Activated CD4-positive, alpha-beta T cell treated with anti-CD3 and anti-CD28 coated beads for 1 hour (primary cell): ENCODE measurements at places on chromosomes 2 and 18.

DNA sequence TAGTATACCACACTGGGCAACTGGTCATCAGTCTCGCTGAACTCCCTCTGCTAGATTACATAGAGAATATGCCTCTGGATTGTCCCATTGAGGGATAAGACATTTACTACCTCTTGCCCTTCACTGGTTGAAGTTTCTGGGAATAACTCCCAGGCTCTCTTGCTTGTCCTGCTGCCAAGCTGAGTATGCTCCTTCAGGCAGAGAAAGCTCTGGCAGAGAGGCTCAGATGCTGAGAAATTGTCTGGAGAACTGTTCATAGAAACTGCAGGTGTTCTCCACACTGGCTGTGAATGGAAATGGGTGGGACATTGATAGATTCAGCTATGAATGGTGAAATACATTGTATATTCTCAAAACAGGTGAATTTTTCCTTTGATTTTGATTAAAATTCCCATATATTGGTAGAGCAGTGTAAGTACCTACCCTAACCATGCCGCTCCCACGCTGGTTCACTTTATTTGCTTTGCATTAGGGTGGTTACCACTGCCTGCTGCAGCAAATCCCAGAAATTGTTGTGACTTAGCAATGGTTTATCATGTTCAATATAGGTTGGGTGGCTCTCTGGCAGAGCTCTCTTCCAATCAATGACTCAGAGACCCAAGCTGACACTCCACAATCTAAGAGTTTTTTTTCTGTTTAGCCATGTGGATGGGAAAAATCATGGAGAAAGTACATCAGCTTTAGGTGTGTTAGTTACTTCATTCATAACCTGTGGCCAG is 36.7 kb downstream of the FAM117B start:
- no peak for DNase-seq

DNA sequence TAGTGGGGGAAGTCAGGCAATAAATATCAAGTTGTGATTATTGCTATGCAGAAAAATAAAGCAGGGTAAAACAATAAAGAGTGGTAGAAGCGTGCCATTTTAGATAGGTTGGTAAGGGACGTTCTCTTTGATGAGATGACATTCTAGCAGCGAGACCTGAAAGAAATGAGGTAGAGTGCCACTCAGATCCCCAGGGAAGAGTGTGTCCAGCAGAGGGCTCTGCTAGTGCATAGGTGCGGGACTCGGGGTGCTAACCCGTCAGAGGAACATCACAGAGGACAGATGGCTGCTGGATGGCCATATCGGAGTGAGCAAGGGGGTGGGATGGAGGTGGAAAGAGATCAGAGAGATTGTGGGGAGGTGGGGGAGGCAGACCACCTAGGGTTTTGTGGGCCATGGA is 16.3 kb upstream of the GTF2A1L start:
- no peak for DNase-seq

- DNase-seq = no peak
These were observed 41.4 kb upstream of the PARD3B start for GRCh38 chr2:204503869-204504268.

DNA sequence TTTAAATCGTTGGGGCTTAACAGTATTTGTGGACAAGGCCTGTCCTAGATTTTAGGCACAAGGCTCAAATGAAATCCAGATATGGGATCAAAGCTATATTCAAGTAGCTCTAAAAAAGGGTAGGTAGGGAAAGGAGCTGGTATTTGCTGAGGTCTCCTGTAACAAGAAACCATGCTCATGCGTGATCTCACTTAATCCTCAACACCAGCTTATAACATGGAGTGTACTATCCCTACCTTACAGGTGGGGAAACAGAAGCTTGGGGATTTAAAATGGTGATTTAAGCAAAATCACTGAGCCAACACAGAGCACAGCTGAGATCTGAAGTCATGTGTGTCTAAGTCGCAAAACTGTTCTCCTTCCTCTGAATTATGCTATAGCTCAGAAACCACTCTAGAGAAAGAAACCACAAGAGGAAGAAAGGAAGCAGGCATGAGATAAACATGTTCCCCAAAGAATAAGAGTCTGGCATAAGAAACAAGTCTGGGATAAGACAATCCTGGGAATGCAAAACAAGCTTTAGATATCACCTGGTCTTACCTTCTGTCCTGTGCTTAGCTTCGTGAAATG is 43.1 kb downstream of the CYRIA start:
- no peak for DNase-seq

- no peak for DNase-seq
These were observed 16.9 kb upstream of the VPS54 start for GRCh38 chr2:64036034-64036705.

DNA sequence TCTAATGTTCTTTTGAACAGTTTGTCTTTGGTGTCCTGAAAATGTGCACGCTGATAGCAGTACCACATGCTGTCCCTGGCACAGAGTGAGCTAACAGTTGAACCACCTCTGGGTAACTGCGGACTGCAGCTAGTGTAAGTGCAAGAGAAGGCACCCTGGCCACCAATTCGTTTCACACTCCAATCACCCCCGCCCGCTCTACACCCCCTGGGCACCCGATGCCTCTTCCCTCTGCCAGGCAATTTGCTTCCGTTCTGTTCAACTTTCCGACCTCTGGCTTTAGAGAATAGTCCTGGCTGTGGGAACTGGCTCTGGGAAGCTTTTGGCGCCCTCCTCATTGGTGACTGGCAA is 1.4 kb downstream of the DOCK10 start:
- no peak for DNase-seq
